ENCODE measurements at places on chromosomes 7 and 10. TPM values are rescaled to one million over a fixed set of nuclear protein-coding genes. Genes with fewer than 3 reads are reported as not detected.

- no peaks in the 10 kb centered on the region for H3K4me1 ChIP-seq
- no peaks in the 10 kb centered on the region for H3K27me3 ChIP-seq
- DNase-seq, result no peak
These were observed 42.6 kb downstream of the KIAA1217 start for GRCh38 chr10:24251547-24251946.

ZNF804B gene
- total RNA-seq, result not detected

SPDYE3 gene
- total RNA-seq, result not detected

GRCh38 chr7:139183878-139184338 is 47.1 kb upstream of the UBN2 start:
- no peaks in the 10 kb centered on the region for H3K27me3 ChIP-seq
- H3K4me1 ChIP-seq, result no peaks in the 10 kb centered on the region
- no peaks in the 10 kb centered on the region for H3K36me3 ChIP-seq
- no peak overlapping the region for H3K27ac ChIP-seq
- no peak for DNase-seq

- H3K36me3 ChIP-seq, result no peaks in the 10 kb centered on the region
- H3K27me3 ChIP-seq, result no peaks in the 10 kb centered on the region
- no peak overlapping the region for H3K4me3 ChIP-seq
- DNase-seq, result peak; percentile 36
- H3K4me1 ChIP-seq, result peaks cover 11% of the 10 kb centered on the region
These were observed 178.2 kb downstream of the DIP2C start for GRCh38 chr10:511101-511848.

DNA sequence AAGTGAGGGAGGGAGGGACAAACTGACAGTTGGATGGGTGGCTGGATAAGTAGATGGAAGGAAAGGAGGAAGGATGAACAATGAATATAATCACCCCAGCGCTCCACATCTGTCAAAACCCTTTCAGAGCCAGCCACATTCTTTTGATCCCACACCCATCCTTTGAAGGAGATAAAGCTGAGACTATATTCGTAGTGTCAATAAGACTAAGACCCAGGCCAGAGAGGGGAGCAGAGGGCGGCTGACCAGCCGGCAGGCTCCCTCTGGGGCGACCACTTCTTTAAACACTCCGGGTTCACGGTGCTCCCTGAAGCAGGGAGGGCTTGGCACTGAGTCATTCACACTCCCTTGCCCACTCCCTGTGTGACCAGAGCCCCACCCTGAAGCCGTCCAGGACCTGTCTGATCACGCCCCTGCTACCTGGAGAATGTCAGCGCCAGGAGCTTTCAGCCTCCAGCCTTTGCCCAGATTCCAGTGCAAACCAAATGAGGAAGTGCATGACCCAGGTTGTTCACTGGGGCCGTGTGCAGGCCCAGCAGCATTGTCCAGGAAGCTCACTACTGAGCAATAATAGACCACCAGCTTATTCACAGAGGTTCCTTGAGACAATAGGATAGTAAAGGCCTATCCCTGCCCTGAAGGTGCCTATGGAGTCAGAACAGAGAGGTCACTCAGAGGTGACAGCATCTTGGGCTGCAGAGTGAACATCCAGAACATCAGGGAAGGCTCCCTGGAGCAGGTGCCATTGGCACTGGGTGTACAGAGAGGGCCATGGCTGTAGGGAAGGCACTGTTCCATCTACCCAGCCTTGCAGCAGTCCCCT is 34.4 kb downstream of the UNC5B start:
- no peak for DNase-seq
- H3K4me1 ChIP-seq, result no peaks in the 10 kb centered on the region

DNA sequence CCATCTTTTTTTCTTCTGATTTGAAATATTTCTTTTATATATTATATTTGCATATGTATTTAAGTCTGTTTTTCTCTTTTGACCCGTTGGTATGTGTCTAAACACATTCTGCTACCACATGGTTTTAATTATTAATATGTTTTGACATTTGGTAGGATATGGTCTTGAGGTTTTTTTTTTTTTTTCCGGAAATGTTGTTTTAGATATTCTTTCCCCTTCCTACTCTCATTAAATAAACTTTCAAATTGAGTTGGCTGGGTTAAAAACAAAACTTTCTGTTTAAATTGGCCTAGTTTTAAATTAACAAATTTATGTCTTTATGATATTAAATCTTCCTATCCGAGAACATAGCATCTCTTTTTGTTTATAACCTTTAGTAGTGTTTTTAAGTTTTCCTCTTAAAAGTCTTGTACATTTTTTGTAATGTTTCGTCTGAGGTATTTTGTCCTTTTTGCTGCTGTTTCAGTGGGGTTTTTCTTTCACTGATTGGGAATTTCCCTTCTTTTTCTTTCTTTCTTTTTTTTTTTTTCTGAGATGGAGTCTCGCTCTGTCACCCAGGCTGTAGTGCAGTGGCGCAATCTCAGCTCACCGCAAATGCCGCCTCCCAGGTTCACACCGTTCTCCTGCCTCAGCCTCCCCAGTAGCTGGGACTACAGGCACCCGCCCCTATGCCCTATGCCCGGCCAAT is 25.4 kb downstream of the STAM start:
- H3K27me3 ChIP-seq, result no peaks in the 10 kb centered on the region
- H3K27ac ChIP-seq, result peak overlapping the region; percentile 62
- peak overlapping the region; percentile 55 for H3K4me3 ChIP-seq
- no peaks in the 10 kb centered on the region for H3K36me3 ChIP-seq

DNA sequence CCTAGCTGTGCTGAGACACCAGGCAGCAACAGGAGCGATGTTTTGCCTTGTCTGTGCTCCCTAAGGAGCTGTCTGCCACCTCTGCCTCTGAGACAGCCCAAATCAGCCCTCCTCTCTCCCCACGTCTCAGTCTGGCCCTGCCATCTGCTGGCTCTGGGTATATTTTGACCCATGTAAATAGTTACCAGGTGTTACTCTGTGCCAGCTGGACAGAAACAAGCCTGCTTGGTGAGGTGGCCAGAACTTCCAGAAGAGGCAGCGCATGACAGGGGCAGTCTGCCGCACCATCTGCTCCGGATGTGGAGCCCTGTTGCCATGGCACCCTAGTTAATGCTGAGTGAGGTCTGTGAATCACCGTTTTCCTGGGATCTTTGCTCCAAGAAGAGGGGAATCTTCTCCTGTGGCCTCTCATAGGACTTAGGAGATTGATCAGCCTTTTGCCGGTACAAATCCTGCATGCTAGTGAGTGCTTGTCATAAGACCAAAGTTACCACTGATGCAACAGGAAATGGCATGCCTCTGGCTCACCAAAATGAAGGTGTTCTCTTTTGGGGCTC is 31.8 kb downstream of the GSTO2 start:
- no peak overlapping the region for H3K4me3 ChIP-seq
- DNase-seq, result no peak
- peaks cover 3% of the 10 kb centered on the region for H3K4me1 ChIP-seq
- peaks cover 5% of the 10 kb centered on the region for H3K27me3 ChIP-seq

DNA sequence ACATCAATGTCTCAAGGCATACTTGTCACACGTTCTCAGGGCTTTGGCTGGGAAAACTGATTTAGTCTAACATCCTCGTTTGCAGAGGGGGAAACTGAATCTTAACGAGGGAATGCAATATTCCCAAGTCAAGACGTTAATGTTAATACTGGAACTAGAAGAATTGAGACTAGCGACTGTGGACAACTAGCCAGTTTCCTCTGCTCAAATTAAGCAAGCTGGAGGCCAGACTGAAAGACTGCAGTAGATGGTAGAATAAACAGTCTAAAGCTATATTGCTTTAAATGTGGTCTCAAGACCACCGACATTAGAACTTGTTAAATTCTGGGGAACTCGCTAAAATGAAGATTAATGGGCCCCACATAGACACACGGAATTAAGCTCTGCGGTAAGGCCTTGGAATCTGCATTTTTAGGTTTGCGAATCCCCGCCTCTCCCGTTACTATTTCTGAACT is 639 bp upstream of the TFAM start:
- H3K27ac ChIP-seq, result peak overlapping the region; percentile 88
- no peaks in the 10 kb centered on the region for H3K36me3 ChIP-seq
- H3K27me3 ChIP-seq, result no peaks in the 10 kb centered on the region
- DNase-seq, result no peak
- H3K4me1 ChIP-seq, result peaks cover 5% of the 10 kb centered on the region

NKX2-3 gene
- not detected for total RNA-seq

DNA sequence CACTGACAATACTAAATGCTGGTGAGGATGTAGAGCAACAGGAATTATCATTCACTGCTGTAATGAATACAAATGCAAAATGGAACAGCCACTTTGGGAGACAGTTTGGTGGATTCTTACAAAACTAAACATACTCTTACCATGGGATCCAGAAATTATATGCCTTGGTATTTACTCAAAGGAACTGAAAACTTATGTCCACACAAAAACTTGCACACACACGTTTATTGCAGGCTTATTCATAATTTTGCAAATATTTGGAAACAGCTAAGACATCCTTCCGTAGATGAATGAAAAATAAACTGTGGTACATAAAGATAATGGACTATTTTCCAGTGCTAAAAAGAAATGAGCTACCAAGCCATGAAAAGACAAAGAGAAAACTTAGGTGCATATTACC is 69.6 kb downstream of the SEM1 start:
- H3K27me3 ChIP-seq, result no peaks in the 10 kb centered on the region
- no peak overlapping the region for H3K4me3 ChIP-seq
- no peak for DNase-seq
- no peaks in the 10 kb centered on the region for H3K4me1 ChIP-seq
- H3K27ac ChIP-seq, result no peak overlapping the region

PRPS1L1 gene
- total RNA-seq, result not detected

DNA sequence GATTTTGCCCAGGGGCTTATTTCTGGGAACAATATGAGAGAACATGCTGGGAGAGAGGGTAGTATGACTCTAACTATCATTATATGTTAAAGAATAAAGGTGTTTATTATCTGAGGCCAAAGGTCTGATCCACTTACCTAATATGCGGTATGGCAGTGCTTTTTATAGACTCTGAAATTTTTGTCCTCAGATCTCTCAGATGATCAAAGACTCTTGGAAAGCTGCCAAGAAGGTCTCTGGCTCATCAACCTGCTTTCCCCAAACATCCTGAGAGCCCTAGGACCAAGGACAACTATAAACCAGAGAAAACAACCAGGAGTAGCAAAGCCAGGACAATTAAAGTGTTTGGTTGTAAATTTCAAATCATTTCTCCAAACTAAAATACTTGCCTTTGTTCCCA is 255.7 kb upstream of the LRRN3 start:
- no peak for DNase-seq
- no peaks in the 10 kb centered on the region for H3K4me1 ChIP-seq
- H3K4me3 ChIP-seq, result no peak overlapping the region
- no peak overlapping the region for H3K27ac ChIP-seq
- H3K27me3 ChIP-seq, result no peaks in the 10 kb centered on the region
- H3K36me3 ChIP-seq, result no peaks in the 10 kb centered on the region

DNA sequence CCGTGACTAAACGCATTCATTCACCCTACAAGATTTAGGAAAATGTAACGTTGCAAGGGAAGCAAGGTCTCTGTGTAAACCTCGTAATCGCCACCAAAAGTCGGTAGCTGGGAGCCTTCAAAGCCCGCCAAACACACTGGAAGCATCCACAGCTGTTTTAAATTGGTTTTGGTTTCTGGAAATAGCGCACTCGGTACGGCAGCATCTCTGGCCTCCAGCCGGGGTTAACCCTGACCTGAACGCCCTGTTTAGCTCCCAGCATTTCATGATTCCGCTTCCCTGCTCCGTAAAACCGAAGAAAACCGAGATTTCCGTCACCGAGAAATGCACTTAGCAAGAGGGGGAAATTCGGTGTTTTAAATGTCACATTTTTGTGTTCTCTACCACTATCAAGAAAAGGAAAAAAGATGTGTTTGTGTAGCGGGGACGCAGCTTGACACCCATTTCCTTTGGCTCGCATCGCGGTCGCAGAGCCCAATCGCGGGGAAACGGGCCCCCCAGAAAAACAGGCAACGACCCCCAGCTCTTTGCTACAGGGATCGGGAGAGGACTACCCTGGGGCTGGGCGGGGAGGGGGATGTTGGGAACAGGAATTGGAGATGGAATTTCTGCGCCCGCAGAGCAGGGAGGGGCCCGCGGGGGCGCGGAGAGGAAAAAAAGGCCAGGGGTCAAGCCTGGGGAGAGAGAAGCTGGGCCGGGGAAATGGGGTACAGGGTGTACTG is 646 bp downstream of the SGCE start:
- H3K36me3 ChIP-seq, result no peaks in the 10 kb centered on the region
- no peaks in the 10 kb centered on the region for H3K27me3 ChIP-seq
- H3K27ac ChIP-seq, result peak overlapping the region; percentile 57
- peak overlapping the region; percentile 79 for H3K4me3 ChIP-seq

- H3K4me1 ChIP-seq, result no peaks in the 10 kb centered on the region
- no peaks in the 10 kb centered on the region for H3K36me3 ChIP-seq
- no peak for DNase-seq
- no peak overlapping the region for H3K4me3 ChIP-seq
These were observed 8.2 kb upstream of the MAGI2 start for GRCh38 chr7:79461660-79462059.

GRCh38 chr7:106979551-106980357 is 64.8 kb upstream of the PRKAR2B start:
- H3K27ac ChIP-seq, result no peak overlapping the region
- H3K27me3 ChIP-seq, result no peaks in the 10 kb centered on the region
- H3K4me3 ChIP-seq, result no peak overlapping the region

HOXA6 gene
- total RNA-seq, result not detected

GRCh38 chr7:150321788-150322113 is 1.4 kb upstream of the LRRC61 start:
- no peaks in the 10 kb centered on the region for H3K27me3 ChIP-seq
- no peak for DNase-seq
- H3K4me3 ChIP-seq, result peak overlapping the region; percentile 78
- peak overlapping the region; percentile 99 for H3K27ac ChIP-seq
- H3K4me1 ChIP-seq, result peaks cover 13% of the 10 kb centered on the region

- no peak overlapping the region for H3K27ac ChIP-seq
- no peaks in the 10 kb centered on the region for H3K4me1 ChIP-seq
- H3K4me3 ChIP-seq, result no peak overlapping the region
- H3K27me3 ChIP-seq, result no peaks in the 10 kb centered on the region
- DNase-seq, result no peak
These were observed 81.0 kb upstream of the ITPRID1 start for GRCh38 chr7:31432836-31433340.

GRCh38 chr7:29320577-29320976 is 126.0 kb downstream of the CHN2 start:
- H3K27me3 ChIP-seq, result no peaks in the 10 kb centered on the region
- no peaks in the 10 kb centered on the region for H3K36me3 ChIP-seq
- no peak for DNase-seq
- H3K4me1 ChIP-seq, result no peaks in the 10 kb centered on the region
- H3K4me3 ChIP-seq, result no peak overlapping the region

GRCh38 chr10:112471878-112472487 is 25.0 kb downstream of the VTI1A start:
- no peaks in the 10 kb centered on the region for H3K27me3 ChIP-seq
- DNase-seq, result peak; percentile 25
- no peaks in the 10 kb centered on the region for H3K4me1 ChIP-seq
- H3K4me3 ChIP-seq, result no peak overlapping the region
- no peak overlapping the region for H3K27ac ChIP-seq

- no peaks in the 10 kb centered on the region for H3K36me3 ChIP-seq
- no peak for DNase-seq
- H3K4me3 ChIP-seq, result no peak overlapping the region
- peaks cover 7% of the 10 kb centered on the region for H3K4me1 ChIP-seq
These were observed 141.2 kb downstream of the LHPP start for GRCh38 chr10:124602646-124603365.

- no peaks in the 10 kb centered on the region for H3K27me3 ChIP-seq
- H3K27ac ChIP-seq, result no peak overlapping the region
- peaks cover 9% of the 10 kb centered on the region for H3K4me1 ChIP-seq
- no peak overlapping the region for H3K4me3 ChIP-seq
- no peak for DNase-seq
These were observed 193.8 kb upstream of the CCDC6 start for GRCh38 chr10:60099998-60100747.
